ENCODE measurements at places on chromosomes 3 and 15.

DNA sequence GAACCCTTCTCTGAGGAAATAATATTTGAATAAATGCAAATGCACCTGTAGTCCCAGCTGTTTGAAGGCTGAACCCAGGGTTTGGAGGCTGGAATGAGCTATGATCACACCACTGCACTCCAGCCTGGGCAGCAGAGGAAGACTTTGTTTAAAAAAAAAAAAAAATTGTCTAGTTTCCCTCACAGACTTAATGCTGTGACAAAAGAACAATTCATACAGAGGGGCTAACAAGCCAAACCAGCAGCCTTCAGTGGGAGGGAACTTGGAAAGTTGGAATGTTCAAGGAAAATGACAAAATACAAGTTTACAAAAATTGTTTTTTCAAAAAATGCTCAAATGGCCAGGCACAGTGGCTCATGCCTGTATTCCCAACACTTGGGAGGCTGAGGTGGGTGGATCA, 228.0 kb upstream of the CGNL1 start:
- no peak for DNase-seq

GRCh38 chr3:73453666-73454065, 171.1 kb downstream of the PDZRN3 start:
- DNase-seq, result peak; percentile 56

DNA sequence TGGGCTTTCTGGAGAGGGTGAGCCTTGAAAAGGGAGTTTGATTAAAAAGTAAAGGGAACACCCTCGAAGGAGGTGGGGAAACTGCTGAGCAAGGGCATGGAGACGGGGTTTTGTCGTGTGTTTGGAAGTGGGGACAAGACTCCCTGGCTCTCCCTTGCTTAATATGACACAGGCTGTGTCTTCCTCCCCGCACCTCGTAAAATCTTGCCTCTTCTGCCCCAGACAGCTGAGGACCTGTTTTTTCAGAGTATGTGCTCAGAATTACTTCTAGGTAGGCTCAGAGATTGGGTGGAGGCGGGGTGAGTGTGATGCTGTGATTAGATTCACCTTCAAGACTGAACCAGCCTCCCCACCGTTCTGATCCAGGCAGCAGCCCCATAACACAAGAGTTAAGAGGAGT, 244.4 kb upstream of the TLE3 start:
- no peak for DNase-seq

- DNase-seq, result no peak
Observed at GRCh38 chr15:61050844-61051568, 178.1 kb downstream of the RORA start.

- no peak for DNase-seq
Observed at GRCh38 chr3:125140818-125141595, 71.5 kb downstream of the SLC12A8 start.

DNA sequence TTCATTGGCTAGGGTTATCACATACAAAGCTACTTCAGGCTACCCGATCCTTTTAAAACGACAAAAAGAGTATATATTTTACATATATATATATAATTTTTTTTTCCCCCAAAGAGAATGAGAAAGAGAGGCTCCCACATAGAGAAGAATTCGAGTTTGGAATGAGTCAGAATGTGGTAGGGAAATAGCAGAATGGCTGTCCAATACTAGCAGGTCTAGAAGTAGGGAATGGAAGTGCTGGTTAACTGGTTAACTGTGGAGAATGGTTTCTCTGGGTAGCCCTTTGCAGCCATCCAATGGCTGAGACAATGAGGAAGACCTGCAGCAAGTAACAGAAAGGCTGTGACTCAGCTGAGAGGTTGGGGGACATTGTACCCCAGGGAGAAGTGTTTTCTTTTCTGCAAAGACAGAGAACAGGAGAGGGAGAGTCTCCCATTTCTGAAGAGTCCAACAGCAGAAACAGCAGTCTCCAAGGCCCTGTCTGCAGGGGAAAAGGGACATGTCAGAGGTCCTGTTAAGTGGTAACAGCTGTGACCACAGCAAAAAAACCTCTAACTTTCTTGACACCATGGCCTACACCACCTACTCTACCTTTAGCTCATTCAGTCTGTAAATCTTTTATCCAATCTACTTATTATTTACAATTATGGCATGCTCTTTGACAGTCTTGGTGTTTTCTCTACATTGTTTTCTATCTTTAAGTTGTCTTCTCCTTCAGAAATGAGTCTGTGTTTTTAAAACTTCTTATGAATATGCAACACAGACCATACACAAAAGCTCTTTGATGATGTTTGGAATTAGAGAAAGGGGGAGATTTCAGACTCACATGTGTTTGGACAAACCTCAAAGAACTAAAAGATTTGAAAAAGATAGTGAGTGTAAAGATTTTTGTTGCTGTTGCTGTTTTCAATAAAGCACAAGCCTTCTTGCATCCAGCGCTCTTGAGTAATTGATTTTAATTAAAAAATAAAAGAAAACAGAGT, 116.1 kb upstream of the SLC7A14 start:
- no peak for DNase-seq

- no peak for DNase-seq
Observed at GRCh38 chr3:15159501-15160136, 46.4 kb upstream of the CAPN7 start.

DNA sequence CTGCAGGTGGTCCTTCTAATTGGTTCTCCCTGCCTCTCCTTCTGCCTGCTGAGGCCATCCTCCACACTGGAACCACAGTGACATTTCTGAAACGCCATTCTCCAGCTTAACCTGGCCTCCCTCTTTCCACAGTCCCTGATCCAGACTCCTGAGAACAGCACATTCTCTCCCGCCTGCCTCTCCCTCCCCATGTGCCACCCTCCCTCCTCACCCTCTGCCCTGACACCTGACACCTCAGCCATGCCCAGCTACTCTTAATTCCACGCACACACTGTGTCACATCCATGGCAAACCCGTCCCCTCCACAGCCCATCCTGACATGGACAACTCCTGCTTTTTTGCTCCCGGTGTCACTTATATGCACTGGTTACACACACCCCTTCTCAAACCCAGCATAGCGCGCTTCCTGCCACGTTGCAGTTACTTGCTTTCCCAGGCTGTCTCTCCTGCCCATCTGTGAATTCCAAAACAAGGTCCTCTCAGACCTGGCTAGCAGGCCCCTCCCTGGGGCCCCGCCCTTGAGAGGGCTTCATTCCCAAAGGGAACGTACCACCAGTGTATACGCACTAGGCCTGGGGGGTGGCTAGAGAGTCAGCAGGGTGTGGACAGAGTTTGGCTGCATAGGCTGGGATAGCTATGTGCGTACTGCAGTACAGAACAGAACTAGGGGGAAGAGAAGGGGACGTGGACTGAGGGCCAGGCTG, 92.7 kb upstream of the BLM start:
- DNase-seq, result no peak

GRCh38 chr3:194313560-194314387, 37.4 kb downstream of the CPN2 start:
- no peak for DNase-seq

DNA sequence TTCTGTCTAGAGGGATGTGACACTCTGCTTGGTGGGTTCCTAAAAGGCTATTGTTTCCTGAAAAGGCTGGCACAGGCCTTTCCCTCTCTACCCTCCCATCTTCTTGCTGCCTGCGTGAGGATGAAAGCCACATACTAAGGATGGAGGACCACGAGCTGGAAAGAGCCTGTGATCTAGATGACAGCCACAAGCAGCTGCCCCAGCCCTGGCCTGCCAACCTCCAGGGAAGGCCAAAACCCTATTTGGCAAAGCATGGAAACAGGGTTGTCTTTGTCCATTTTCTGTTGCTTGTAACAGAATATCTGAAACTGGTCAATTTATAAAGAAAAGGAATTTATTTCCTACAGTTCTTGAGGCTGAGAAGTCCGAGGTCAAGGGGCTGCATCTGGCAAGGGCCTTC, 144.5 kb downstream of the FBLN2 start:
- no peak for DNase-seq

DNA sequence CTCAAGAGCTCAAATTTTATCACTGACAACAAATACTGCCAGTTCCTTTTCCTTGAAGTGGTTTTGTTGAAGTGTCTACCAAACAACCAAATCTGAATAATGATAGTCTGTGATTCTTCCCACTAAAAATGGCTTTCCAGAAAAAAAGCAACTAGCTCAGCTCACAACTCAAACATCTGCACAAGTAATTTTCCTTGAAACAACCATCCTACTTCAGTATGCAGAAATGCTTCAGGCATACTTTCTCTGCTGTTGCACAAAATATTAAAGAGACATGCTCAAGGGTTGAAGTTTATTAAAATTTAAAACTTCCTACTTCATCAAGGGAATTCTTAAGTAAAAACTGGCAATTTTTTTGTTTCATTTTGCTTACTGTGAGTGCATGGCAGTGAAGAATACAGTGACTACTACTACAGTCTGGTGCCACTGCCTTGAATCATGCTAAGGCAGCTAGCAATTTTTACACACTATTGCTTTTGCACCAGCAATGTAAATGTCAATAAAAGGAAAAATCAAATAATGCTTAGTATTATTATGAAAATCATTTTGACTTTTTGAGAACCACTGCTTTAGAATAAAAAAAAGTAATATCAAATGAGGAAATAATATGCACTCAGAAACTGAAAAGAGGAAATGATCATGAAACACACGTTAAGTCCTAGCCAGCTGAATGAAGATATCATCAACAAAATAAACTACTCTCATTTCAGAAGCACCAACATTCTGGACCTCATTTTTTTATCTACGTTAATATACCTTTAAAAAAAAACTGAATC, 33.6 kb downstream of the VPS13C start:
- no peak for DNase-seq

GRCh38 chr15:88818920-88819319, 15.7 kb downstream of the ACAN start:
- DNase-seq, result no peak

GRCh38 chr3:195063581-195064193, 207.3 kb downstream of the XXYLT1 start:
- DNase-seq, result no peak

DNA sequence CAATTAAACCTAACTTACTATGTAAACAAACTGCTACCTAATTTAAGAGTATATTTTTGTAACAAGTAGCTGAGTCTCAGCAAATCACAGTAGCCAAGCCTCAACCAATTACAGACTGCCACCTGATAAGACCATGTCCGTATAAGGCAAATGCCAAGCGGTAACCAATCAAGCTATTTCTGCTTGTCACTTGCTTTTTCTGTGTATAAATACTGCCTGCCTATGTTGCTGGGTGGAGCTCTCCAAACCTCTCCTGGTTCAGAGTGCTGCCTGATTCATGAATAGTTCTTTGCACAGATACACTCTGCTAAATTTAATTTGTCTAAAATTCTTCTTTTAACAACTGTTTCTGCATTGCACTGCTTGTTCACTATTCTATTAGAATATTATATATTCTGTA, 42.6 kb downstream of the ZNF148 start:
- DNase-seq, result no peak

GRCh38 chr3:176850498-176850897, 346.8 kb downstream of the TBL1XR1 start:
- no peak for DNase-seq

GRCh38 chr3:111781561-111782446, 77.3 kb upstream of the PHLDB2 start:
- DNase-seq, result no peak

GRCh38 chr3:40192628-40193027, 116.9 kb upstream of the EIF1B start:
- DNase-seq, result no peak

DNA sequence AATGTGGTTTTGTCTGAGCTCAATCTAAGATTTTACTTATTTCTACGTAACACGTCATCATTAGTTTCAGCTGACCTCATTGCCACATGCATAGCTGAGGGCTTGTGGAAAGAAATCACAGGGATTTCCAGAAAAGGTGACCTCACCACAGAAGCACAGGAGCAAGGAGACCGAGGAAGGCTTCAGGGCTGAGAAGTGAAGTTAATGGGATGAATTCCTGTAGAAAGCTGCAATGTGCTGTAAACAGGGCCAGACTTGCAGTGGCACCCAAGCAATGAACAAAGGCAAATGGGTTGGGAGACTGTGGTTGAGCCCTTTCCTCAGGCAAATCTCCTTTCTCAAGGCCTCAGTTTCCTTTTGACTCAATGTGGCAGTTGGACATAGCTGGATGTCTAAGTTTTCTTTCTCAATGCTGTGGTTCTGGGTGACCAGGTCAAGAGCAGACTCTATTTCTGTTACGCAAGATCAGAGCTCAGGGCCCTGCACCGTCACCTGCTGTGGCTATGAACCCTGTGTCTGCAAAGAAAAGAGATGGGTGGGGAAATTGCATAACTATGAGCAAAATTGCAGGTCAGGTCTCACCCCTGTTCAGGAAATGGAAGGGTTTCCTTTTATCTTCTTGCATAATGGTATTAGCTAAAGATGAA, 252.2 kb upstream of the TBL1XR1 start:
- no peak for DNase-seq

- no peak for DNase-seq
Observed at GRCh38 chr3:41450416-41451231, 251.3 kb downstream of the CTNNB1 start.

DNA sequence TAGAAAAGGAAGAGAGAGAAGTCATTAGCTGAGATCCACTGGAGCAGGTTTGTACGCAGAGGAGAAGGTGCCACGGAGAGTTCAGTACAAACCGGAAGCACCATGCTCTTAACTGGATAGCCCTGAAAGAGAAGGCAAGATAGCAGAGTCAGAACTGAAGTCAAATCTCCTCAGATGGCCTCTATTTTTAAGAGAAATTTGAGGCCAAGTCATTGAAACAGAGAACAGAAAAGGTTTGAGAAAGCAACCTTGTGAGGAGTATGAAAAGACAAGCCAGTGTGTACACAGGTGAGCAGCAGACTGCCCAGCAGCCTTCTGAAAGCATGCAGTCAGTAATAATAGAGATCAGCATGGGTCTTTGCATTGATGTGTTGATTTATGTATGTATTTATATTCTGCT, 66.1 kb upstream of the SPRED1 start:
- DNase-seq, result no peak

DNA sequence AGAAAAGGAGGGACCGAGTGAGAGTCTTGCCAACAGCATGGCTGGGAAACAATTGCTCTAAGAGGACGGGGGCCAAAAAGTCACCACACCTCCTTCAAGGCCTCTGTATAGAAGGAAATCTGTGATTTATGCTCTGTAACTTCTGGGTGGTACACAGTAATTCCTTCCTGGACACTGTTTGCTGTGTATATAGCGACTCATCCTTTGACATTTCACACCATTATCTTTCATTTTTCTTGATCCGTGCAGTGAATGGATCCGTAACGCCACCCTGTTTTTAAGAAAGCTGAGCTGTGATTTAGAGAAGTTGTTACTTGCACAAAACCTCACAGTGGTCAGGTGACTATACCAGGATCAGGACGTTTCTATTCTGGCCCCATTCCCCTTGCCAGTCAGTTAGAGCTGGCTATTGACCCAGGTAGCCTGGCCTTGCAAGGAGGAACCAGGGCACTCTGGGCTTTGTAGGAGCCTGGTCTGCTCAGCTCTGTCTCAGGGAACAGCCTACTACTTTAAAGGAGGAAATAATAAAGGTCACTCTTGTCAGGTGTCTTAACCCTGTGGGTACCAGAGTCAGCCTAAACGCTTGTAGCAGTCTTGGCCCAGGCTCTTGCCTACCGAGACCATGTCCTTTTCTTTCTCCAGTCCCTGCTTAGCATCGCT, 86.5 kb upstream of the MYZAP start:
- DNase-seq, result no peak

- no peak for DNase-seq
Observed at GRCh38 chr3:129697229-129697969, 90.9 kb upstream of the PLXND1 start.
